ENCODE measurements at places on chromosomes 6 and 20. TPM values are rescaled to one million over a fixed set of nuclear protein-coding genes. Genes with fewer than 3 reads are reported as not detected.

DNA sequence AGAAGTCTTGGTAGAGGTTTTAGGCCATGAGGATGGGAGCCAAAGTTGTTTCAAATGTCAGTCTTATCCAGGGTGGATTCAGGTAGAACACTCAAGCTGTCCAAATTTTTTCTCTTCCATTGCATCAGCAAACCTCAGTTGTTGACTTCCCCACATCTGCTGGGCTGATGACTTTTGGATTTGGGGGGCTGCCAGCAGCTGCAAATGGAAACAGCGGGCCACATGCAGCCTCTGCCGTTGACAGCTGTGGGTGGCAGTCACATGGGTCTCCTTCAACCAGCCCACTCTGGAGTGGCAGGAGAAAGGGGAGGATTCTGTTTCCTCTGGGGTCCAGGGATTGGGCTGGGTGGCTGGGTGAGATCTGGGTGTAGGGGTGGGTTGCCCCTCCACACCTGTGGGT is 5.8 kb upstream of the MLN start:
- DNase-seq = no peak

Gene POFUT1
- total RNA-seq = 14.5 TPM

Gene PSORS1C2
- total RNA-seq = not detected

Gene ASCC3
- 42.3 TPM for total RNA-seq

Gene ZNF311
- total RNA-seq = 0.23 TPM

- DNase-seq = no peak
Observed at GRCh38 chr6:32188381-32189068, 1.5 kb downstream of the PBX2 start.

- no peak for DNase-seq
Observed at GRCh38 chr6:25202504-25202903, 76.7 kb upstream of the CARMIL1 start.

- DNase-seq = no peak
Observed at GRCh38 chr20:19015351-19016139, 196.9 kb upstream of the SLC24A3 start.

Gene BHLHE23
- total RNA-seq = not detected

DNA sequence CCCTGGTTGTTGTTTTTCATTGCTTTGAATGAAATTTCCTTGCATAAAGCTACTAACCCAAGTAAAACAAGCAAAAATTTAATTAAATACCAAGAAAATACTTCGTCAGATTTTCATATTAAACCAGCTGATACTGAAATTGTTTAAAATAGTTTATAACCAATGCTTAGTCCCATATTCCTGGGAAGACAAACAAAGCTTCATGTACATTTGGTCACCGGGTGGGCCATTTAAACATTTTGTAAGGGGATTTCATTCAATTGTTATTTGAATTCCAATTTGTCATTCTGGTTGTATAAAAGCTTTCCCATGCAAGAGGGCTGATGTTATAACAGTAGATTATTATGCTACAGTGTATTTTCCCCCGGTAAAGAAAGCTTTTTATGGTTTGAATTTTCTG is 578 bp upstream of the RBBP9 start:
- no peak for DNase-seq

GRCh38 chr6:43798688-43799444 is 28.9 kb downstream of the VEGFA start:
- DNase-seq = no peak

- DNase-seq = no peak
Observed at GRCh38 chr6:104601721-104602120, 258.0 kb downstream of the HACE1 start.

- no peak for DNase-seq
Observed at GRCh38 chr20:63833776-63834490, 2.9 kb upstream of the ZBTB46 start.

GRCh38 chr6:19210849-19211590 is 626.1 kb upstream of the ID4 start:
- peak; percentile 4 for DNase-seq

- DNase-seq = peak; percentile 46
Observed at GRCh38 chr20:40945754-40946450, 82.7 kb upstream of the TOP1 start.

GRCh38 chr6:68237205-68237604 is 397.9 kb upstream of the ADGRB3 start:
- DNase-seq = no peak

DNA sequence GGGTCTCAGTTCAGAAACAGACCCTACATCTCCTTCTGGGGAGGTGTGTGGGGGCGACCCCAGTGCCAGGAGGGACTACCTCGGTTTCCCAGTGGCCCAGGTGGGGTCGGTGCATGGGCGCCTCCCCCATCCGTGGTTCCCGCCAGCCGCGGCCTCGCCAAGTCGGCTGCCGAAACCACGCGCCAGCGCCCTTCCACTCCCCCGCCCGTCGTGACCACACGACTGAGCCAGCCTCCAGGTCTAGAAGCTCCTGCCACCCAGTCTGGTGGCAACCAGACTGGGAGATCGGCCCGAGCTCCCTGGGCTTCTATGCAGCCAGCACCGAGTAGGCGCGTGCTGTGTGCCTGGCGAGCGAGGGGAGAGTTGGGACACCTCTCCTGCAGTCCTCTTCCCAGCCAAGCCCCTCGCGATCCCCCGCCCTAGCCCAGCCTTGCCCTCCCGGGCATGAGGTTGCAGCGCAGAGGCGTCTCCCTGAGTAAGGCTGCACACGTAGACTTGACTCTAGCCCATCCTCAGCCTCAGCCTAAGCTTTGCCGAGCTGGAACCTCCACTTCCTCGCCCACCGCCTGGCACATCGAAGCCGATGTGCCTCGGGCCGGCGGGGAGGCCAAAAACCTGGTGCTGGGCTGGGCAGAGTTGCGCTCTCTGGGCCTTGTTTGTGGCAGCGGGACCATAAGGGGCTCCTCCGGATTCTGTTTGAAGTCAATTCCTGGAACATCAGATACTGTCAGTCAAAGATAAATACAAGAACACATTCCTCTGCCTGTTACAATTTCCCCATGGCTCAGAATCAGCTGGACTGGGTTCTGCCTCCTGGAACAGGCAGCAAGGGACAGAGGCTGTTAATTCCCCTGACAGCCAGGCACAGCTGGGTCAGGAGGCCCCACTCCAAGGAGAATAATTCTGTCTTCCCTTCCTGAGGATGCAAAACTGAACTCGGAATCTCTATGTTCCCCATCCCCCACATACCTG is 1.5 kb upstream of the CPNE5 start:
- DNase-seq = peak; percentile 43

DNA sequence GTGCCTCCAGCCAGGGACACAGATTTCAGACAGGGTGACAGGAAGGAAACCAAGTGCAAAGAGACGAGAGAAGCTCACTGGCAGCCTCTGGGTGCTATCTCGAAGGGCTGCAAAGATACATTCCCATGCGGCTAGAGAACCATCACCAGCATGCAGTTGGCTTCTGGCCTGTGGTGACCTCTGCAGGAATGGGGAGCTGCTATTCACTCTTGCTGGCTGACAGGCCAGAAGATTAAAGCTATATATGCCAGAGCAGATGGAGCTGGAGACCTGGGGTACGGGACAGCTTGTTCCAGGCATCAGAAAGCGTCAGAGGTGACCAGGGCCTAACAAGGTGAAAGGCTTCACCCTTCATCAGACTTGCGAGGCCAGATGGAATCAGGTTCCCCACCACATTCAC is 20.0 kb downstream of the MAP1LC3A start:
- no peak for DNase-seq

Data from natural killer cell (primary cell).